ENCODE measurements at places on chromosomes 1 and 21.
A peak's percentile ranks its signal among the peaks of the same experiment; 100 is the strongest.

GRCh38 chr1:245807306-245807705, 652.5 kb downstream of the KIF26B start:
- DNase-seq, result no peak

GRCh38 chr1:19066248-19066873, 109.9 kb upstream of the IFFO2 start:
- DNase-seq, result no peak

DNA sequence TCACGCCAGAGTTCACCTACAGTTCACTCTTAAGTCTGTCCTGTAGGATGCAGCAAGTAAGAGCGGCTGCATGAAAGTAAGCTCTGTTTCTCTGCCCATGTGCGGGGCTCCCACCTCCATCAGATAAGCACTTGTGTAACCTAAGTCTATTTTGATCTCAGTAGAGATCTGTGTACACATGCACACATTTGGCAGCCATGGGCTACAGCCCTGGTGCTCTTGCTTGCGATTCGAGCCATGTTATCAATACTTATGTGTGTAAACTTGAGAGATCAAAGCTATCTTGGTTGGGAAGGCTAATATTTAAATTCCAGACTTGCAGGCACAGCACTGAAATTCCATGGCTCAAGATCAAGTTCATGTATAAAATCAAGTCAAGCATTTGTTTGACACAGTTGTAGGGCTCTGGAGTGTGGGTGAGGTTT, 244.7 kb upstream of the FGGY start:
- no peak for DNase-seq

DNA sequence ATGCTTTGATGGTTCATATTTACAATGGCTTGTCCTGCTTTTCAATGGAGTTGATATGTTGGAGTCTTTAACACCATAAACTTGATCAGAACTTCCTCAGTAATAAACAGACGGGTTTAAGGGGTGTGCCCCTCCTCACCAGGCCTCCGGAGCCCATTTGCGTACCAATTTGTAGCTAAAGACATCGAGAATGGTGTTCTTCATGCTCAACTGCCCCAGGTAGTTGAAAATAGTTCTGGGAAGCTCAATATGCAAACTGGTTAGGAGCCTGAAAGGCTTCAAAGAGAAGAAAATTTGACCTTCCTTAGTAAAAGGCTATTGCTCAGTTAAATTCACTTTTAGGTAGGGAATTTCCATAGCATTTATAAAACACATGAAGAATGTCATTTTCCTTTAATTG, 68.1 kb upstream of the RRP15 start:
- DNase-seq, result no peak

GRCh38 chr1:94246692-94247137, 9.3 kb upstream of the ARHGAP29 start:
- peak; percentile 28 for DNase-seq

DNA sequence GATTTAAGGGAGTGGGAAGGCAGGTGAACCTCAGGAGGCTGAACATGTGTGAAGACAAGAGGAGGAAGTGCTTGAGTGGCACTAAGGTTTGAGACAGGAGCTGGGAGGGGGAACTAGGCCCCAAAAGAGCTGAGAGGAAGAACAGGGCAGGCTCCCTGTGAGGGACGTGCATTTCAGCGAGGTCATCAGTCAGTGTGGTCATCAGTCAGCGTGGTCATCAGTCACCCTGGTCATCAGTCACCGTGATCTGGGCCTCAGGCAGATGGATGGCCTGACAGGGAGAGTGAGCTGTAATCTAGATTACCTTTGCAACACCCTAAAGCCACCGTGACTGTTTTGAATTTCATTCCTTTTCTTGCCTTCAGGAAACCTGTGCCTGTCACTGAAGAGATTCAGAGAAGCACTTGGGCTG, 29.1 kb downstream of the VTCN1 start:
- DNase-seq, result no peak

DNA sequence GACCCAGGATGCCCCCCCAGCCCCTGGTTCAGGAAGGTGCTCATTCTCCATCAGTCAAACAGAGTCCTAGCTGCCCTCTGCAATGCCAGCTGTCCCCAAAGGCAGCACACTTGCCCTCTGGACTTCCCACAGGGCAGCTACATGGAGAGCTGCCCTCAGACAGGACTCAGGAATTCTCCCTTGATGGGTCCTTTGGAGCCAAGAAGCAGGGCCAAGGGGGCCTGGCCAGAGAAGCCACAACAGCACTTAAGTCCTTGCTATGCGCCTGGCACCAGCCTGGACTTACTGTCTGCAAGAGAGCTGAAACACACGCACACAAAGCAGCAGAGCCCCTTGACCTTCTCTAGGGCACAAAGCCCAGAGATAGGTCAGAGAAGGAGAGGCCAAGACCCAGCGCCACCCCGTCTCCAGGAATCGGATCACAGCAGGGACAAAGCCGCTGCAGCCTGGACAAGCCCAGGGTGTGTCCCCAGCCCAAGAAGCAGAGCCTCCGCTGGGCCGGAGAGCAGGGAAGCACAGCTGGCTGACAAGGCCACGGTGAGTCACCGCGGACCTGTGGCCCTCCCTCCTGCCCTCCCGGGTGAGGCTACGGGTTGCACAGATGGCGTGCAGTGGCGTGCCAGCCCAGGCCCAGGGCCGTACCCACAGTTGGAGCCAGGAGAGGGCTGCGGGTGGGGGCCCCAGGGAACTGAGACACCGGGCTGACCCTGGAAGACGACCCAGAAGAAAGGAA, 1.7 kb downstream of the WNT9A start:
- DNase-seq, result peak; percentile 25

- peak; percentile 73 for DNase-seq
Measured at GRCh38 chr1:212699625-212700222, at the start of gene BATF3. Gene BATF3 (minus strand): TSS chr1:212699840. CDS start chr1:212699762, 78 bp downstream.

DNA sequence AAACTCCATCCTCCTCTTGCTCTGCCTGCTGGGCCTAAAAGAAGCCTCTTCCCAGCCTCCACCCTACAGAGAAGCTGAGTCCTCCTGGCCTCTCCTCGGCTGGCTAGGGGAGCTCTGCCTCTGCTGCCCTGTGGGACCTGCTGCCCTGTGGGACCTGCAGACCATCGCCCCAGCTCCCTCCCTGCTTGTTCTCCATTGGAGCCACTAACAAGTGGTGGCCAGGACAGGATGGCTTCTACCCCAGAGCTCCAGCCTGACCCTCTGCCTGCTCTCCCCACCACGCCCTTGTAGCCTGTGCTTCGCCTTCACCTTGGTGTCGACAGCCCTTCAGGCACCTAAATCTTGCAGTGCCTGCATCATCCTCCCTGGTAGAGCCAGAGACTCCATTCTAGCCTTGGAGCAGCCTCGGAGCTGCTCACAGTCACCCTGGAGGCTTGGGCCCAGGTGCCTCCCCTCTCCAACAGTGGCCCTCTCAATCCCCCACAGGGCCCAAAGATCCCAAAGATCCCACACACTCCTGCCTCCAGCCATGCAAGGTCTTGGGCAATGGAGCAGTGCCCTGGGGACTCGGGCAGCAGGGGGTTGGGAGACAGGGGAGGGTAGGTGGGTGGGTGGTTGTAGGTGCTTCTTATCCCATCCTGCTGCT, 3.0 kb downstream of the EPS8L3 start:
- no peak for DNase-seq

- no peak for DNase-seq
Measured at GRCh38 chr1:22555371-22555656, 8.0 kb upstream of the EPHA8 start.

DNA sequence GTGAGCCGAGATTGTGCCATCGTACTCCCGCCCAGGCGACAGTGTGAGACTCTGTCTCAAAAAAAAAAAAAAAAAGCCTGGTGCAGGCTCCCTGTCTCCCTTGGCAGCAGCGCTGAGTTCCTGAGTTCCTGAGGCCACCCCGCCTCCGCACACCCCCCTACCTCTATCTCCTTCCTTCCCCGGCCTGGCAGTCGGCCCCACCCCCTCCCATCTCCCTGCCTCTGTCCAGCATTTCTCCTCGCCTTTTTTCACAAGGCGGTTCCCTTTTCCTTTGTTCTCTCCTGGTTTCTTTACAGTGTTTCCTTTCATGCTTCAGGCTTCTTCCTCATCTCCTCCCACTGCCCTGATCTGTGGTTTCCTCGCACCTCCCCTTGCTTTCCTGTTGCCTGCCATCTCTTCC, 2.7 kb downstream of the RORC start:
- DNase-seq, result peak; percentile 87

- DNase-seq, result no peak
Measured at GRCh38 chr1:1165485-1165884, 8.2 kb upstream of the TTLL10 start.

DNA sequence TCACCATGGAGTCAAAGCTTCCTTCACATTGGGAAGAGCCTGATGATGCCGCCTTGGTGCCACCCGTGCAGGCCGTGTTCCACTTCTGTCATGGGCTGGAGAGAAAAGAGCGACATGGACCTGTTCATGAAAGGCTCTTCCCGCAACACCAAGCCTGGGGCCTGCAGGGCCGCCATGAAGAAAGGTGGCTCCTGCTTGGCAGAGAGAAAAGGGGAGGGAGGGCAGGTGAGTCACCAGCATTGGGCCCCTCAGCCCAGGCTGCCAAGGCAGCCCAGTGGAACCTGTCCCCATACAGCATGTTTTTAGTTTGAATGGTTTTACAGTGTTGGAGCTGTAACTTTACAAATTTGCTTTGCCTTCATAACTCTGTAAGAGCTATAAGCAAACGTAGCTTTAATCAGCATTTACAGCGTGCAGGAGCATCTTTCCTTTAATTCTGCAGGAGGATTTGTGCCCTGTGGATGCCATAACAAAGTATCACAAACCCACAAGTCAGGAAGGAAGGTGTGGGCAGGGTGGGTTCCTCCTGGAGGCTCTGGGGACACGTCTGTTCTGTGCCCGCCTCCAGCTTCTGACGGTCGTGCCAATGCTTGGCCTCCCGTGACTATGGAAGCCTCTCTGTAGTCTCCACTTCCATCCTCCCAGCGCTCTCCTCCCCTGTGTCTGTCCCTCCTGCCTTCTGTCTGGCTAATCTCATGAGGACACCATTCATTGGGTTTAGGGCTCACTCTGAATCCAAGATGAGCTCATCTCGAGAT, 49.1 kb downstream of the RIPK4 start:
- no peak for DNase-seq

DNA sequence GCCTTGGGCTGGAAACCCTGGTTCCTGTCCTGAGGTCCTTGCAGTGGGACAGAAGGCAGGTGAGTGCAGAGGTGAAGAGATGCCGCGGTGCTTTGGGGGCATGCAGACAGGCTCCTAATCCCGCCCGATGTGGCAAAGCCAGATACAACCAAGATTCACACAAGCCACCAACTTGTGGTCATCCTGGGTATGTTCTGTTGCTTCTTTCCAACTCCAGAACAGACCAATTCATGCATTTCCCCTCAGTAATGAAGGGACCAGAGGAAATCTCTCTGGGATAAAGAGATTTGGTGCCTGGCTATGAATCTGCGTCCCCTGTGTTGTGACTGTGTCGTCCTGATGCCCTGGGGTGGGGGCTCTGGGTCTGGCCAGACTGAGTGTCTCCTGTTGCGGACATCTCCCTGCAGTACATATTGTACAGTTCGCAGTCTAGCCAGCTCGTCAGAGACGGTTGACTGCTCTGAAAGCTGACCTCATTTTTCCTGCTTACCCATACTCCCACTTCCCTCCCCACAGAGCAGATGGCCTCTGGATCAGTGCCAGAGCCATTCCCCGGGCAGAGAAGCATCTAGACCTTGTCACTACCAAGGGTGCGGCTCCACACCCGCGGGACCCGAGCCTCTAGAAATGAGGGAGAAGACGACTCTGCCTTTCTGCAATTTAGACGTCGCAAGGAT, 216.3 kb downstream of the KIF26B start:
- DNase-seq, result peak; percentile 53

DNA sequence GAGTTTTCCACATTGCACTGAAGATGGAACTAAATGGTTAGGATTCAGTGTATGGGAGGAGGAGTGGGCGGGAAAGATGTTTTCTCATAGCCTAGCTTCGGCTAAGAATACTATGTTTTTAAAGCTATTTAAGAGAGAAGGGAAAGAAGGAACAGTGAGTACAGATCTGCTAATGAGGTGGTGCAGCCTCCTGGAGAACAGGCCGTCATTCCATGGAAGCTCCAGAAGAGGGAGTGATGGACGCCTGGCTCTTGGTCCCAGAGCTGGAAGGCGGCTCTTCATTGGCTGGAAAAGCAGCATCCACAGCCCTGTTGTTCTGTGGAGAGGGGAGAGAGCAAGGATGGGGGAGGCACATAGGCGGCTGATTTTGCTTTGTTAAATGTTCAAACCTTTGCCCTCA, 6.9 kb downstream of the CAMK1G start:
- DNase-seq, result peak; percentile 72

- no peak for DNase-seq
Measured at GRCh38 chr1:211313392-211313791, 13.2 kb upstream of the TRAF5 start.

- no peak for DNase-seq
Measured at GRCh38 chr1:245825128-245825901, 670.5 kb downstream of the KIF26B start.

GRCh38 chr21:17759511-17760178, 59.5 kb downstream of the C21orf91 start:
- no peak for DNase-seq

DNA sequence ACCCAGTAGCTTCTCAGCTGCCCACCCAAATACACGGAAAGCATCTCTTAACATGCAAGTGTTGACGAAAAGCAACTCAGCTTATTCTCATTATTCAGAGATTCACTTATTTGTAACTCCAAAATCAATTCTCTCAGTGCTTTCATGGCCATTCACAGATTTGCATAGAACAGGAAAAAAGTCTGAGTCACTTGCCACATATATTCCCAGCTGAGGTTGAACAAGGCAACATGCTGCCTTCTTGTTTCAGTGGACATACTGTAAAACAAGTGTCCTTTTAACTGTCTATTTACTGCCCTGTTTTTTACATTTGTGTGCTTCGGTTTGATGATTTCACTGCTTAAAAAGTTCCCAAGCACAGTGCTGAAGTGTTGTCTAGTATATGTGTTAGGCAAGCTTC, 273.0 kb downstream of the LTN1 start:
- DNase-seq, result no peak

DNA sequence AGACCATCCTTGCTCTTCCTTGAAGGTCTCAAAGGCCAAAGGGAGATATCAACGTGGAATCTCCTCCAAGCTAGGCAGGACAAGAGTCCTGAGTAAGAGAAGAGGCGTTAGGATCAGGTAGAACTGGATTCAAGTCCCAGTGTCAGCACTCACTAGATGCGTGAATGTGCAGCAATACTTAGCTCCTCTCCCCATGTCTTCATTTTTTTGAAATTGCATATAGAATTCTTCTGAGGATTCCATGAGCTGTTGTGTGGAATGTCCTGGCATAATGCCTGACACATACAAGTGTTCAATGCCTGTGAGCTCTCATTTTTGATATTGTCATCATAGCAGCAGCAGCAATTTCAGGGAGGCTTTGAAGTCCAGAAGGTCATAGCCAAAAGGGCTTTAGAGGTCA, 333.2 kb downstream of the KCNH1 start:
- no peak for DNase-seq
